HFF-Myc (cell line): ENCODE measurements at places on chromosomes 13 and 19.

DNA sequence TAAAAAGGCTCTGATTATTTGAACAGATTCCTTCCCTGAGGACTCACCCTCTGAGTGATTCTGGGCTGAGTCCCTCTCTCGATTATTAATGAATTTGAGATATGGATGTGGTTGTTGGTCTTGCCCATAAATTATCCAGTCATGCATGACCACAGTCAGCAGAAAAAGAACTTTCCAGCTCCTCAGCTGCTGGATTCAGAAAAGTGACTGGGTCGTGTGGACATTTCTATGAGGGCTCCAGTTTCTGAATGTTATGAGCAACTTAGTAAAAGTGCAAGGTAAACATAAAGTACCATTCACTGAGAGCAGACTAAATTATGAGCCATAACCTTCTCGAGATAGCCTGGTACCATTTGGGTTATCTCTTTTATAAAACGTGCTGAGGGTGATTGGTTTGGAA, 100.1 kb upstream of the CLDN10 start:
- no peak for DNase-seq

GRCh38 chr13:107964395-107964794, 250.9 kb downstream of the LIG4 start:
- no peak for DNase-seq

DNA sequence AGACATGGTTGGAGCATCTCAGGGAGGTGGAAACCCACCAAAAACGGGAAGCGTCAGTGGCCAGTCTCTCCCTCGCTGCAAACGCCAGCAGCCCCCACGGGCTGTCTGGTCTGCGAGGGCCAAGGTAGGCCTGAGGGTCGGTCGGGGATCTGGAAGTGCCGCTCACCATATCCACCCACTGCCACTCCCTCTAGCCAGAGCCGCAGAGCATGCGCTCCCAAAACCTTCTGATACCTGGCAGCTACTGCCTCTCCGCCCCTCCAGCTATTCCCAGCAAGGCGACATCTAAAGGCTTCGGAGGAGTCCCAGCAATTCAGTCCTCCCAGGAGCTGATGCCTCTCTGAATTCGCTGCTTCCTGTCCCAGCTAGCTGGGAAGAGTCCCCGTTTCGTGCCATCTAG, 4.4 kb upstream of the FKRP start:
- no peak for DNase-seq

GRCh38 chr13:100604918-100605710, 16.5 kb upstream of the GGACT start:
- DNase-seq, result no peak

GRCh38 chr13:50589139-50589538, 254.4 kb downstream of the DLEU7 start:
- DNase-seq, result peak; percentile 74

DNA sequence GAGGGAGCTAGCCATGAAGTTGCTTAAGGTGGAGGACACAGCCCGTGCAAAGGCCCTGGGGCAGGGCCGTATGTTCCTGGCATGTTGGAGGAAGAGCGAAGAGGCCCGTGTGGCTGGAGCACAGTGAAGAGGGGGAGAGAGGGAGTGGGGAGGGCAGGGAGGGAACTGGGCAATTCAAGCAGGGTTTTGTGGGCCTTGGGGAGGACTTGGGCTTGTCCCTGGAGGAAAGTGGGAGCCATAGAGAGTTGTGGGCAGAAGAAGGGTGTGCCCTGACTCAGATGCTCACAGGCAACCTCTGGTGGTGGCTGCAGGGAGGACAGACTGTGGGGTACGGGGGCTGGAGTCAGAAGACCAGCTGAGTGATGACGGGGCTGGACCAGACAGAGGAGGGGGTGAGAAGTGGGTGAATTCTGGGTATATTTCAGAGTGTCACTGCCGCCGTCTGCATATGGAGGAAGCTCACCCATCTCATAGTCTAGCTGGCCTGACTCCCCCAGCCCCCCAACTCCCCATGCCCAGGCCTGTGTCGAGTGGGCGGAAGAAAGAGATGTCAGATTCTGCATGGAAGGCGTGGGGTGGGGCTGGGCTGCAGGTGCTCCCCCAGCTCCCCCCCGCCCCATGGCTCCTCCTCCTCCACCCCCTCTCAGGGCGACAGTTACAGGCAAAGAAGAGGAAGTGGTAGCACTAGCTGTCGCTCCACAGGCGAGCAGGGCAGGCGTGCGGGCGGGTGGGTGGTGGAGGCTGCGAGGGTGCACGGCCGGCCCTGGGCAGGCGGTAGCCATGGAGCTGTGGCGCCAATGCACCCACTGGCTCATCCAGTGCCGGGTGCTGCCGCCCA, at the start of gene VAV1:
VAV1 (plus strand) TSS at position 681 of the 838 bp plus-strand sequence; CDS start at position 781, 100 bp downstream.
- no peak for DNase-seq
